ENCODE measurements at places on chromosomes 12 and 14. TPM values are rescaled to one million over a fixed set of nuclear protein-coding genes. Genes with fewer than 3 reads are reported as not detected.

GRCh38 chr12:104387190-104387589 lies 69.6 kb upstream of the CHST11 start:
- no peak overlapping the region for H3K27ac ChIP-seq
- no peak for DNase-seq
- H3K4me1 ChIP-seq = no peaks in the 10 kb centered on the region
- H3K4me3 ChIP-seq = no peak overlapping the region
- H3K27me3 ChIP-seq = no peaks in the 10 kb centered on the region
- no peaks in the 10 kb centered on the region for H3K36me3 ChIP-seq

GRCh38 chr14:34449819-34450541 lies 12.1 kb downstream of the SPTSSA start:
- H3K4me1 ChIP-seq = no peaks in the 10 kb centered on the region
- DNase-seq = no peak
- no peak overlapping the region for H3K4me3 ChIP-seq
- H3K27ac ChIP-seq = no peak overlapping the region
- H3K27me3 ChIP-seq = no peaks in the 10 kb centered on the region
- H3K36me3 ChIP-seq = peaks cover 10% of the 10 kb centered on the region

- H3K4me1 ChIP-seq = no peaks in the 10 kb centered on the region
- H3K27ac ChIP-seq = no peak overlapping the region
- H3K4me3 ChIP-seq = no peak overlapping the region
- peaks cover 31% of the 10 kb centered on the region for H3K36me3 ChIP-seq
- no peaks in the 10 kb centered on the region for H3K27me3 ChIP-seq
These were observed 31.9 kb downstream of the KCTD10 start for GRCh38 chr12:109445191-109445609.

Gene SAMD15
- polyA plus RNA-seq = 1.6 TPM

DNA sequence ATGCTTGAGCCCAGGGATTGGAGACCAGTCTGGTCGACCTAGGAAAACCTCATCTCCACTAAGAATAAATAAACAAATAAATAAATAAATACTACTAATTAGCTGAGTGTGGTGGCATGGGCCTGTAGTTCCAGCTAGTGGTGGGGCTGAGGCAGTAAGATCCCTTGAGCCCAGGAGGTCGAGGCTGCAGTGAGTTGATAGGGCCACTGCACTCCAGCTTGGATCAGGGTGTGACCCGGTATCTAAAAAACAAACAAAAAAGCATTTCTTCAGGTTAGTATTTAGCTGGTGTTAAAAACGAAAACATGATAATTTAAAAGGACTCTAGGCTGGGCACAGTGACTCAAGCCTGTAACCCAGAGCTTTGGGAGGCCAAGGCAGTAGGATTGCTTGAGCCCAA lies 1.2 kb upstream of the FGD4 start:
- H3K36me3 ChIP-seq = no peaks in the 10 kb centered on the region
- H3K27me3 ChIP-seq = peaks cover 7% of the 10 kb centered on the region
- peaks cover 8% of the 10 kb centered on the region for H3K4me1 ChIP-seq
- H3K27ac ChIP-seq = peak overlapping the region; percentile 97
- no peak for DNase-seq

Gene DNAL1
- 7.2 TPM for polyA plus RNA-seq

Gene TMEM121
- 3.0 TPM for polyA plus RNA-seq

Gene PTCSC3
- not detected for polyA plus RNA-seq

GRCh38 chr12:133135747-133136146 lies 5.3 kb downstream of the ZNF10 start:
- H3K4me1 ChIP-seq = no peaks in the 10 kb centered on the region
- H3K36me3 ChIP-seq = peaks cover 36% of the 10 kb centered on the region
- no peaks in the 10 kb centered on the region for H3K27me3 ChIP-seq
- no peak for DNase-seq

- H3K27me3 ChIP-seq = no peaks in the 10 kb centered on the region
- DNase-seq = no peak
- H3K4me1 ChIP-seq = no peaks in the 10 kb centered on the region
- H3K4me3 ChIP-seq = no peak overlapping the region
- no peaks in the 10 kb centered on the region for H3K36me3 ChIP-seq
- H3K27ac ChIP-seq = no peak overlapping the region
These were observed 164.2 kb downstream of the SSPN start for GRCh38 chr12:26359576-26359975.

Gene PIWIL1
- polyA plus RNA-seq = 0.19 TPM

Gene PPM1H
- polyA plus RNA-seq = 20.0 TPM

DNA sequence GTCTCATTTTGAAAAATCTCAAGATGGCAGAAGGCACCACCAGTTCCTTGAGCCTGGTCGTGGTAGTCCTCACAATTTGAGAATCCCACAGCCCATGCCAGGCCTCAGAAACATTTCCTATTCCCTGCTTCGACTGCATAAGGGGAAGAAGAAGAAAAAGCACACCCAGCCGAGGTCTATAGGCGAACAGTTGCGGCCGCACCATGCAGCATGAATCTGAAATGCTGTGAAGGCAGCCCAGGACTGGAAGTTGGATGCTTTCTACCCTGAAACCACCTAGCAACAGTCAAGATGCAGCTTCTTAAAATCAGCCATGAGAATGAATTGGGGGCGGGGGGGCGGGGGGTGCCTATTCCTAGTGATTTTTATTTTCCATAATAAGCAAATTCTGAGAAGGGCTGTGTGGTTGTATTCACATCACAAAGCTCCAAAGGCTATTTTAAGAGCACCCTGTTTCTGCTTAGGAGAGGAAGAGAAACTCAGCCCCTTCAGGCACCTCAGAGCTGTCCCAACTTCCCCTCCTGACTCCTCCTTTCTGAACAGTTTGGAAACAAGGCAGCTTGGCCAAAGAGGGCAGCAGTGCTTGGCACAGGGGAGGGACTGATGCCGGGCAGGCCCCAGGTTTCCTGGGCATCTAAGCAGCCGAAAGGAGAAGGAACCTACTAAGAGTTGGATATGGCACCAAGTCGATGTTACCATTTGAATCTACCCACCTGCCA lies 172.5 kb upstream of the FOXN3 start:
- peaks cover 4% of the 10 kb centered on the region for H3K4me1 ChIP-seq
- peak overlapping the region; percentile 18 for H3K27ac ChIP-seq
- no peak overlapping the region for H3K4me3 ChIP-seq
- H3K36me3 ChIP-seq = no peaks in the 10 kb centered on the region
- no peak for DNase-seq
